Non-pigmented ciliary epithelial cell (primary cell): ENCODE measurements at places on chromosomes 4 and X.

DNA sequence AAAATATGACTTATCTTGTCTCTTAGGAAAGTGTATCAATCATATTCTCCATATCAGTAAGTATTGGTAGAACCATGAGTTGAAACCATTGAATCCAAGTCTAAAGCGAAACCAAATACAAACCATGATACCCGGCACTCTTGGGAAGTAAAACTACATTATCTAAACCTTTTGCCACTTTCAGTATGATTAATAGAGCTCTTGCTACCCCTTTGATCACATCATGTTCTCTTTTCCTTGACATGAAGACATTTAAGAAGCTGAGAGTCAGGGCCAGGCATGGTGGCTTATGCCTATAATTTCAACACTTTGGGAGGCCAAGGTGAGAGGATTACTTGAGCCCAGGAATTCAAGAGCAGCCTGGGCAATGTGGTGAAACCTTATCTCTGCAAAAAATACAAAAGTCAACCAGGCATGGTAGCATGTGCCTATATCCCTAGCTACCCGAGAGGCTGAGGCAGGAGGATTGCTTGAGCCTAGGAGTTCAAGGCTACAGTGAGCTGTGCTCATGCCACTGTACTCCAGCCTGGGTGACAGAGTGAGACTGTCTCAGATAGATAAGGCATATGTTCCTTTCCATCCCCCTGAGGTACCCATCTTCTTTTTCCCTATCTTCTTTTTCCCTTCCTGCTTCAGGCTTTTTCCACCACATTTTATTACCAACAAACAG lies 45.4 kb downstream of the CEP135 start:
- DNase-seq: no peak

DNA sequence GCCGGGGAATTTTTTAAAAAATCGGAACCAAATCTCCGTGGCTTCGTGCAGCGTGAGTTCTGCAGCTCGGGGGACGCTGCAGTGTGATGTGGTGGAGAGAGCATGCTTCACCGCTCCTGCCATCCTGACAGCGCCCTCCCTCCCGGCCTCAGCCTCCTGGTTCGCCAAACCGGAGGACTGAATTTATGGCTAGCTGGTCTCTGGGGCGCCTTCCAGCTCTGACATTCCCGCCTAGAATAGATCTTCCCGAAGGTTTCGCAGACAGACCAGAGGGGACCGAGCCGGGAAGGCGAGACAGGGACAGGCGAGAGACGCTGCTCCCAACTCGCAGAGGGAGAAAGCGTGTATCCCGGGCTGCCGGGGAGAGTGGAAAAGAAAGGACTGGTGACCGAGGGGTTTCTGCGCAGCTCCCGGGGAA lies 25.9 kb downstream of the HOPX start:
- DNase-seq: no peak

- DNase-seq: no peak
Observed at GRCh38 chr4:133147921-133148689, 989 bp upstream of the PCDH10 start.

GRCh38 chrX:39560271-39560670 lies 537.5 kb downstream of the BCOR start:
- DNase-seq: no peak

- no peak for DNase-seq
Observed at GRCh38 chr4:42871671-42872290, 20.7 kb upstream of the GRXCR1 start.

- no peak for DNase-seq
Observed at GRCh38 chrX:14232688-14233087, 203.0 kb upstream of the GEMIN8 start.

GRCh38 chrX:139842326-139843185 lies 90.3 kb downstream of the ATP11C start:
- DNase-seq: no peak

DNA sequence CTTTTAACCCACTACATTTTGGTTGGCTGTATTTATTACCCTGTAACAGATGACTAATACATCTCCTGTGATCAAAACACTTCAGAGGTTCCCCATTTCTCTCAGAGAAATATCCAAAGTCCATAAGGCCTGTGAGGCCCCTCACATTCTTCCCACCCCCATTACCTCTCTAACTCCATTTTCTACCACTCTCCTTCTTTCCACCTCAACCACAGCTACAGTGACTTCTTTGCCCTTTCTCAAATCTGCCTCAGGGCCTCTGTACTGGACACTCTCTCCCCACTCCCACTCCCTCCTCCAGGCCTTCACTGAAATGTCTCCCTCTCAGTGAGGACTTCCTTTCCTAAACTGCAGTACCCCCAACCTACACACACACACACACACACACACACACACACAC lies 8.4 kb upstream of the TMEM144 start:
- no peak for DNase-seq

DNA sequence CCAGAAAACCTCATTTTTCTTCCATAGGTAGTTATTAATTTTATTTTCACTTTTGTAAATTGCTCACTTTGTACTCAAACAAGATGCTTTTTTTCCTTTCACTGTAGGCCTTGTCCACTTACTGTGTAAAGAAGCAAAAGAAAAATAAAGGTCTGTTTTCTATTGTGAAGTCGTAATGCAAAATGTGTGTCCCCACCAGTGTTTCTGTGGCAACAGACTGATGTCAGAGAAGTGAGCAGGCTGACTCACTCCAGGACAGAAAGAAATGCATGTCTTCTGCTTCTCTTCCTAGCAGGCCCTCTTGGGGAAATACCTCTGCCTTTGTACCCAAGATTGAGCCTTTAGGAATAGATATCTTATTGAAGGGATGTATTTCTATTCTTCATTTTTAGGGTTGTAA lies 30.3 kb downstream of the INPP4B start:
- DNase-seq: peak; percentile 47

DNA sequence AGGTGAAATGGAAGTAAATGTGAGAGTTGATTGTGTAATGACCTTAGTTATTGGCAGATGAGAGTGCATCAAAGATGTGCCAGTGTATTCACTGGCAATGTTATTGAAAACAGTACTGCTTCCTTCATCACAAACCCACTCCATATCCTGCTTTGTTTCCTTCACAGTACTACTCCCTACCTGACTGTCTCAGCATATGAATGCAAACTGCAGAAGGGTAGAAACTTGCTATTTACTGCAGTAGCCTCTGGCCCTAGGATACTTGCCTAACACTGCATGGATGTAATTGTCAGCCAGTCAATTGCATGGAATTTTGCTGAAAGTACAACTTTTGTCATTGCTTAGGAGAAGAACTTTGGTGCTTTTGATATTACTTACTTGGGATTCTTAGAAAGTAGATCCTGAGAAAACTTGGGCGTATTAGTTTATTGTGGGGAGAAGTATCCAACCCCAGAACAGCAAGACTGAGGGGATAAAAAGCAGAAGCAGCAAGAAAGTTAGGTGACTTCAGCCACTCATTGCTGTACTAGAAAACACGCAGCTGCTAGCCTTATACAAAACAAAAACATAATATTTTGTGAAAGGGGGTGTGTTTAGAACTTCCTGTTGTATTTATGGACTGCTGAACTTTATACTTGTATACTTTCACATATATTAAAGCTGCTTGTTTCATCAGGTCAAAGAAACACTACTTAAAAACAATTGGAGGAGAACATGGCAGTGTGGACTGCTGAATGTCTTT lies 219.0 kb downstream of the CCNG2 start:
- no peak for DNase-seq

GRCh38 chrX:39309721-39310152 lies 508.5 kb downstream of the MID1IP1 start:
- DNase-seq: peak; percentile 11

DNA sequence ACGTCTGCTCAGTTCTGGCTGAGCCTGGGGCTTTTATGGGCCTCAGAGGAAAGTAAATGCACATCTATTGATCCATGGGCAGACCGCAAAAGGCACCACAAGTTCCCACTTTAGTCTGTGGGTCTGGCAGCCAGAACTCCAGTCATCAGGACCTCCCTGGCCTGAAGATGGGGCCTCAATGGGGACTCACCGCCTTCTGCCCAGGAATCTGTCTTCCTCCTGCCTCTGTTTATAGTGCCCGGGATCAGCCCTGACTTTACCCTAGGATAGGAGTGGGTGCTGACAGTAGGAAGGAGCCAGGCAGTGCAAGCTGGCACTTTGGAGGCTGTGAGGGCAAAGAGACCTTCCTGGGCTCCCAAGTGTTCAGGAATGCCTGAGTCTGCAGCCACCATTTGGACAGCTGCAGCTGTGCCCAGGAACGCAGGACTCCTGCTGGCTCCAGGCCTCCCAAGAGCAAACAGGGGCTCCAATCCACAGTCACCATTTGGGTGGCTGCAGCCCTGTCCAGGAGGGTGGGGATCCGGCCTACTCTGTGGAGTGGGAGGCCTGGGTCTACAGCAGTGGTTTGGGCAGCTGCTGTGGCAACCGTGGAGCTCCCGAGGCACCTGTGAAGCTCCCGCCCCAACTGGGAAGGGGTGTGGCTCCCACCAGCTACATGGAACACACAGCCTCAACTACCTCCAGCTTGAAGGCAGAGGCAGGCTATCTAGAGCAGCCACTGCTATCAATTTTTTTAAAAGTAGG lies 1440.9 kb upstream of the ADGRL3 start:
- DNase-seq: no peak

- DNase-seq: no peak
Observed at GRCh38 chrX:69038816-69039215, 126.4 kb downstream of the PJA1 start.

- DNase-seq: no peak
Observed at GRCh38 chrX:22742174-22742573, 257.6 kb upstream of the DDX53 start.

DNA sequence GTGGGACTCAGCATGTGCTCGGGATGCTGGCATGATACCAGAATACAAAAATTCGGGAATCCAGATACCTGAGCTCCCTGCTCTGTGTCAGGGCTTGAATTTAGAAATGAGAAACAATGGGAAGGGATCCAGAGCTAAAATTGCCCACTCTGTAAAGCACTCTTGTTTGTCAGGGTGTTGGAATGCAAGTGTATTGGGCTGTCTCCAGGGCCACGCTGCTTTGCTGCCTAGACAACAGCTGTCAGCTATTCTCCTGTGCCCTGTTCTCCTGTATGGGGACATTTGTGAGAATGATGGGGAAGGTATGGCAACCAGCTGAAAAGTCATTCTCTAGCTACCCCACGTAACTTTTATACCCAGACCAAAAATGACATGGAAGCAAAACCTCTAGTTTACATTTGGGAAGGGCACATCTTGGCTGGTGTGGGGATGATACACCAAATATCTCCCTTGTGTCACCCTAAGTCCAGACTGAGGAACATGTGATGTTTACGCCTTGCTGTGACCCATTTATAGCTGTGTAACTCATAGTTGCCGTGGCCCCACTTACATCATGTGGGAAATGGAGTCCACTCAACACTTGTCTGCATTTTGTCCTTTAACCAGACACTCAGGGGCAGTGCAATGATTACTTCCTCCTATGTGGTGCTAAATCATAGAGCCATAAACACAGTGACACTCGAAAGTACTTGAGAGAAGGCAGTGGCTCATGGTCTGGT lies 46.6 kb downstream of the SMPX start:
- DNase-seq: no peak

GRCh38 chr4:114785570-114785969 lies 187.0 kb downstream of the UGT8 start:
- DNase-seq: no peak

DNA sequence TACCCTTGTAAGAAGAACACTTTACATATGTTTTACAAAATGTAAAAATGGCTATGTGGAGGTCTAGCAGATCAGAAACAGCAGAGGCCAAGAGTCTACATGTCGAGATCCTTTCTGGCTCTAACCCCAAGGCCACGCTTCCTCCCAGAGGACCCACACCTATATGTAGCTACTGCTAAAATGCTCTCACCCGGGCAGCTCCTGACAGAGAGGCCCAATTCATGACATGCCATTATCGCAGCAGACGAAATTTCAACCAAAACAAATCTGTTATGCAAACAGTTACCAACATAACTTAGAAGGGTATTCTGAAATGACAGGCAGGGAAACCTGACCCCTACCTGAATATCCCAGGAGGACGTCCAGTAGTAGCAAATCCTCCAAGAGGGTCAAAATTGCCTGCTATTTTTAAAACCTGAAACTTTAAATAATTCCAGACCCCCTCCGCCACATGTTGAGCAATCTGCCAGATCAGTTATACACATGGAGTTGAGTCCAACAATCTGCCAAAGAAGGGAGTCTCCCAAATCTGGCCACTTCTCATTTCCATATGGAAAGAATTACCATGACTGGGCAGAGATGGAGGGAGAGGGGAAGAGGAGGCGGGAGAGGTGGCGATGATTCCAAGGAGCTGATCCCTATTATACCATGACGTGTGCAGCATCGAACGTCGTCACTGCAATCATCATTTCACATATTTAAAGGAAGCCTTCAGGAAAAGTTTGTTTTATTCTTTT lies 192.9 kb upstream of the TBL1X start:
- DNase-seq: no peak

DNA sequence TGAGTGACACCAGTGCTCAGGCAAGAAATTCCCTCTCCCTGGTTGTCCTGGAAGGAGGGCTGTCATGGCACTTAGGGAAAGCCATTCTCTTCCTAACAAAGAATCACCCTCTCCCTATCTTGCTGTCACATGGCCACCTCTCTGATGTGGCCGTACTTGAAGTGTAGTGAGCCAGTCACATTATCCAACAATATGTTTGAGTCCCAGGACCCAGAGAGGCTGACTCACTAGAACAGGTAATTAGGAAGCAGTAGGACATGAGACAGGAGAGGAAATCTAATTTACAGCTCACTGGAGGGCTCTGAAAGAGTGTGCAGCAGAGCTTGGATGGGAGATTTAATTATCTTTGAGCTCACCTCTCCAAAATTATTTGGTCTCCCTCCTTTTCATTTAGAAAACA lies 299.1 kb downstream of the ARHGAP24 start:
- no peak for DNase-seq

- no peak for DNase-seq
Observed at GRCh38 chr4:39637586-39638353, 895 bp downstream of the SMIM14 start.
